ENCODE measurements at places on chromosomes 16 and 17. TPM values are rescaled to one million over a fixed set of nuclear protein-coding genes. Genes with fewer than 3 reads are reported as not detected.
A peak's percentile ranks its signal among the peaks of the same experiment; 100 is the strongest.

- no peak for DNase-seq
Measured at GRCh38 chr17:78908426-78908825, 5.4 kb upstream of the CEP295NL start.

- DNase-seq = peak; percentile 48
Measured at GRCh38 chr17:82528484-82529265, 9.1 kb downstream of the FOXK2 start.

GRCh38 chr17:28940675-28941074 is 10.6 kb downstream of the PHF12 start:
- no peak for DNase-seq

- no peak for DNase-seq
Measured at GRCh38 chr17:43219746-43220380, 8.2 kb downstream of the TMEM106A start.

DNA sequence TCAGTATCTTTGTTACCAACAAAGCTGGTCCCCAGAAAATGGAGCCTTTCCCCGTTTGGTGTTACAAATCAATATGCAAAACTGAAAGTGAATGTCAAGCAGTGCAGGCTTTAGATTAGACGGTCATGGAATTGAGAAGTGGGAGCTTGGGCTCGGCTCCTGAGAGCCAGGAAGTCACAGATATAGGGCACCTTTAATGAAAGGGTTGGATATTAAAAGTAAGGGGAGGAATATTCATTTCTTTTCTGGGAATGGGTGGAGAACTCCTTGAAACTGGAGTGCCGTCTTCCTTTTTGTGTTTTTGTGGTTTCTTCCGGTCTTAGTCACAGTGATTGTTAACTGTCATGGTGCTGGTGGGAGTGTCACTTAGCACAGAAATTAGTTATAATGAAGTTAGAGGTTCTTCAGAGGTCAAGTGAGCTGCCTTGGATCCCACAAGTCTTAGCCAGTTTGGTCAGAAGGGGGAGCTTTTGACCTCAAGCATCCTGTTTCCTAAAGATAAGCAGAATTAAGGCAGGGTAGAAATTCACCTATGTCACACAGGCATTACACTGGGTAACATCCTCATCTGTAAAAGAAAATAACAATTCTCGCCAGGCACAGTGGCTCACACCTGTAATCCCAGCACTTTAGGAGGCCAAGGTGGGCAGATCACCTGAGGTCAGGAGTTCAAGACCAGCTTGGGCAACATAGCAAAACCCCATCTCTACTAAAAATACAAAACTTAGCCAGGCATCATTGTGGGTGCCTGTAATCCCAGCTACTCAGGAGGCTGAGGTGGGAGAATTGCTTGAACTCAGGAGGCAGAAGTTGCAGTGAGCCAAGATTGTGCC is 9.6 kb upstream of the EIF1 start:
- no peak for DNase-seq

Gene RASL10B
- total RNA-seq = 0.52 TPM

Gene DUS1L
- 102 TPM for total RNA-seq

GRCh38 chr17:57888311-57889216 is 38.7 kb upstream of the MRPS23 start:
- no peak for DNase-seq

Gene TP53I13
- 58.5 TPM for total RNA-seq

DNA sequence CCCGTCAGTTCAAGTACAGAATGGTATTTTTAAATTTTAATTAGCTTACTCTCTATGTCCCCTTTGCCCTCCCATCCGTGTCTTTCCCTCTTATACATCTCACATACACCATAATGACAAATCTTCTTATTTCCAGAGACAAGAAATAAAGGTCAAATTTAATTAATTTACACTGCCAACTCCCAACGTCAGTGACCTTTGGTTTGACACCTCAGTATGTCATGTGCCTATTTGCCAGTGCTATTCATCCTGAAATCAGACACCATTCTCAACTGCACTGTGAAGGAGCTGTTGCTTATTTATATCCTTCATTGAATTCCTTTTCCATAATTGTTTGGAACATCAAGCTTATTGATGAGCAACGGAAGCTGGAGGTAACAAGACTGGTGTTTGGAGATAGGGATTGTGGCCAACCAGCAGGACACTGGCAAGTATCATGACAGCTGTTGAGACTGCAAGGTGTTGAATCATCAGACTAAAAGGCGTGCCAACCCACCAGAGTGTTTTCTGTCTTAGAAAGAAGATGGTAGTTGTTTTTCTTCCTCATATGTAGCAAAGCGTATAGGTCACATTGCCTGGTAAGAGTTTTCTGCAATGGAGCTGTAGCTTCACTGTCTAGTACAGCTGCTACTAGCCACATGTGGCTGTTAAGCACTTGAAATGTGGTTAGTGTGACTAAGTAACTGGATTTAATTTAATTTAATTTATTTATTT is 12.5 kb downstream of the CALCOCO2 start:
- no peak for DNase-seq

Gene TNFRSF13B
- total RNA-seq = 0.61 TPM

Gene C17orf107
- 2.0 TPM for total RNA-seq

DNA sequence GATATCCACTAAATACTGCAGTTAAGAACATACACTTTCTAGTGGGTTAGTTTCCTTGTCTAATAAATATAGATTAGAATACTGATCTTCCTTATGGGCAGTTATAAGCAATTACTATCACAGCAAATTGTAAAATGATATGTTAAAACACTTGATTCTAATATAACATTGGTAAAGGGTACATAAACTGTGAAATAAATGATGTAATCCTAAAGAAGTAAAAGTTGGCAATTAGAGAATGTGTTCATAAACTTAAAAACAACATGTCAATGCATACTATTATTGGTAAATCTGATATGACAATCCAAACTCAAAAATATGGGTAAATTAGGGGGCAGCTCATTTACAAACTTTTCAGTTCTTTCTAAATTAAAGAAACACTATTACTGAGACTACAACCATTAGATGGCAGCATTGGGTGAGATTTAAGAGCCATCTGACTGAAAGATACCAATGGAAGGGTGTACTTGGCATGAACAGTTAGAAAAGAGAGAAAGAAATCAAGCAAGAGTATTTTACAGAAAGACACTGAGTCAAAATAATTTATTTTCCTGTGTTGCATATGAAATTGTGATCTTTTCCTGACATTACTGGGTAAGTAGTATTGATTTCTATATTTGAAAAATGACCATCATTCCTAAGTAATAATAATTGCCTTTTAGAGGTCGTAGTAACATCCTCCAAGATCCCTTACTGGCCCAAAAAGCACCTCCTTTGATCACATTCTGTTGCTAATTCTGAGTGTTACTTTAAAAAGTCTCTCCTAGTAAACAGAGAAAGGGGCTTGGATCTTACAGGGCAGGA is 119.6 kb downstream of the SPAG9 start:
- DNase-seq = peak; percentile 78

- peak; percentile 63 for DNase-seq
Measured at GRCh38 chr17:42287305-42287976, 857 bp upstream of the STAT5A start.

GRCh38 chr16:734208-734980 is 6.4 kb downstream of the CIAO3 start:
- no peak for DNase-seq

Gene CMTM2
- 0.52 TPM for total RNA-seq

DNA sequence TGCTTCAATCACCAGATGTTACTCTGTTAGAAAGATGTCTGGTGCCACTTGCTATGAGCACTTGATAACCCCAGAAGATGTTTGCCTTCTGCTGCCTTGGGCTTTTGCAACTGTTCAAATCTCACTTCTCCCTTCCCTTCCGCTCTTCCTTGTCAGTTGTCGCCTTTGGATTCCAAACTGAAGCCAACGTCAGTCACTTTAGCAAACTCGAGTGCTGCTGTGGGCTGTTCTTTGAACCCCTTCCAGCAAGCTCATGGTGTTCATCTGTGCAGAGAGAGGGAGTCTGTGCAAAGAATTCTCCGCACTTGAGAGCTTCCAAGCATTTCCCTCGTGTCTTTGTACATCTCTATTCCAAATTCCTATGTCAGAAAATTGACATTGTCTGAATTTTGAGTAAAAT is 879.4 kb downstream of the CDH11 start:
- peak; percentile 58 for DNase-seq

- no peak for DNase-seq
Measured at GRCh38 chr16:70711211-70712031, 25.6 kb upstream of the MTSS2 start.

- peak; percentile 54 for DNase-seq
Measured at GRCh38 chr17:29376667-29377270, 13.4 kb upstream of the TAOK1 start.

DNA sequence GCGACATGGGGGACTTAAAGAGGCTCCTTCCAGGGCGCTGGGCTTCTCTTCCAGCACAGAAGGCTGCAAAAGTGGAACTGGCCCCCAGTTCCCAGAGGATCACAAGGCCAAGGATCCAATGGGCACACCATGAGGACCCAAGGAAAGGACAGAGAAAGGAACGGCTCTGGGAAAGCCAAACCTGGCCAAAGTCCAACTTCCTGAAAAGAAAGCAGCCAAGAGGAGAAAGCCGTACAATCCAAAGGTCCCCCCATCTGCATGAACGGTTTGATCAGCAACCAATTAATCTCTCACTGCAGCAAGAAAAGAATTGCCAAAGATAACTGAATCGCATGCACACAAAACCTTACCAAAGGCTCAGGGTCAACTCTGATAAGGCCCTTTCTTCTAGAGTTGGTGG is 19.8 kb upstream of the ICAM2 start:
- DNase-seq = no peak

- DNase-seq = no peak
Measured at GRCh38 chr16:1691956-1692355, 13.9 kb downstream of the JPT2 start.

Gene DYNLRB2
- total RNA-seq = not detected

- peak; percentile 82 for DNase-seq
Measured at GRCh38 chr16:85567101-85567866, 45.8 kb upstream of the GSE1 start.

- DNase-seq = no peak
Measured at GRCh38 chr16:23064639-23065038, 84.6 kb downstream of the USP31 start.

Gene CEP20
- 26.2 TPM for total RNA-seq

DNA sequence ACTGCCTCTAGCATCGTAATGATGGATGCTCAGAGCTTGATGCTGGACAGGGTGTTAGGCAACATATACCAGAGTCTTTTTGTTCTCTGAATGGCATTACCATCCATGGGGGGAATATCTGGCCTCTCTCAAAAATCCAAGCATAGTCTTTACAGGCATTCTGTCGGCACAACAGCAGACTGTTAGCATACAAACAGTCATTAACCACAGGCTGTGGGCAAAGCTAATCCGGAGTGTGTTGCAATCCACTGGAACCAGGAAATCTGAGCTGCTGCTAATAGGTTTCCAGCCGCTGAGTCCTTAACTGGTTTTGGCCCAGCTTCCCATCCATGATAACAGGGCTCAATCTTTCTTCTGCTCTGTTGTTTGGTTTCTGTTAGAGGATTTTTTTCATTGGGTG is 371.9 kb downstream of the HS3ST3B1 start:
- peak; percentile 35 for DNase-seq

Gene CCL7
- 0.96 TPM for total RNA-seq

GRCh38 chr16:69112285-69113129 is 7.1 kb downstream of the HAS3 start:
- no peak for DNase-seq

Data from left lung (tissue), 14 donors.